ENCODE measurements at places on chromosomes 7 and 10. TPM values are rescaled to one million over a fixed set of nuclear protein-coding genes. Genes with fewer than 3 reads are reported as not detected.

GRCh38 chr10:80110986-80111385 is 21.5 kb upstream of the PLAC9 start:
- no peaks in the 10 kb centered on the region for H3K36me3 ChIP-seq
- no peak overlapping the region for H3K27ac ChIP-seq
- H3K27me3 ChIP-seq, result no peaks in the 10 kb centered on the region
- H3K4me3 ChIP-seq, result no peak overlapping the region

DNA sequence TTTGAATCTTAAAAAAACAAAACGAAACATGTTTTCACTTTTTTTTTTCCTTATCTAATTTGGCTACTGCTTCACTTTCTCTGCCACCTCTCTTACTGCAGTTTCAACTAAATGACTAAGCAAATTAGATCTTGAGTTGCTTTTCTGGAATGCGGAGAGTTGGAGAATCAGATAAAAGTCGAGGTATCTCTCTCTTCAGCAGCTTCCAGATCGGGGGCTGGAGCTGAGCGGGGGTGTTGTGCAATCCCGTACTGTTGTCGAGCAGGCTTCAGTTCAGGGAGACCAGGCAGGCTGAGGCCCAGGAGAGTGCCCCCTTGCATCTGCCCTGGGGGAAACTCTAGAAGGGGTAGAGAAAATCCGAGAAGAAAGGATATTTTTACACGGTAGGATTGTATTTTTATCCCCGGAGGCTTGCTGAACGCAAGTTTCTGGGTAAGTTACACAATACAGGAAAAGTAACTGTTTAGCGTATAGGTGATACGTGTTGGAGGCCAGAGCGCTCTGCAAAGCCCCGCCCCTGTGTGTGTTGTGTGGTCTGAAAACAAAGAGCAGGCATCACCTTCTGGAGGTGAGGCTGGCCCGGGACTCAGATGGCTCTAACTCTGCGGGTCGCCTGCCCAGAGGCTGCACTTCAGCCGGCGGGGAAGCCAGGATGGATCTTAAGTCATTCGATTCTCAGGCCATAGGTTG is 116.6 kb downstream of the KLF6 start:
- no peak for DNase-seq
- no peaks in the 10 kb centered on the region for H3K4me1 ChIP-seq
- no peak overlapping the region for H3K4me3 ChIP-seq
- H3K27me3 ChIP-seq, result no peaks in the 10 kb centered on the region

GRCh38 chr7:80907141-80907601 is 11.7 kb downstream of the SEMA3C start:
- H3K4me1 ChIP-seq, result peaks cover 8% of the 10 kb centered on the region
- no peak for DNase-seq
- H3K36me3 ChIP-seq, result peaks cover 23% of the 10 kb centered on the region
- H3K27ac ChIP-seq, result no peak overlapping the region
- H3K27me3 ChIP-seq, result no peaks in the 10 kb centered on the region
- no peak overlapping the region for H3K4me3 ChIP-seq

GRCh38 chr10:89245802-89246201 is 5.8 kb downstream of the LIPA start:
- H3K4me1 ChIP-seq, result peaks cover 6% of the 10 kb centered on the region
- H3K27ac ChIP-seq, result no peak overlapping the region
- no peaks in the 10 kb centered on the region for H3K27me3 ChIP-seq
- no peak overlapping the region for H3K4me3 ChIP-seq
- peak; percentile 13 for DNase-seq

- H3K4me3 ChIP-seq, result no peak overlapping the region
- H3K27ac ChIP-seq, result no peak overlapping the region
- no peak for DNase-seq
- peaks cover 7% of the 10 kb centered on the region for H3K4me1 ChIP-seq
Observed at GRCh38 chr7:28855538-28856217, 102.5 kb downstream of the TRIL start.

DNA sequence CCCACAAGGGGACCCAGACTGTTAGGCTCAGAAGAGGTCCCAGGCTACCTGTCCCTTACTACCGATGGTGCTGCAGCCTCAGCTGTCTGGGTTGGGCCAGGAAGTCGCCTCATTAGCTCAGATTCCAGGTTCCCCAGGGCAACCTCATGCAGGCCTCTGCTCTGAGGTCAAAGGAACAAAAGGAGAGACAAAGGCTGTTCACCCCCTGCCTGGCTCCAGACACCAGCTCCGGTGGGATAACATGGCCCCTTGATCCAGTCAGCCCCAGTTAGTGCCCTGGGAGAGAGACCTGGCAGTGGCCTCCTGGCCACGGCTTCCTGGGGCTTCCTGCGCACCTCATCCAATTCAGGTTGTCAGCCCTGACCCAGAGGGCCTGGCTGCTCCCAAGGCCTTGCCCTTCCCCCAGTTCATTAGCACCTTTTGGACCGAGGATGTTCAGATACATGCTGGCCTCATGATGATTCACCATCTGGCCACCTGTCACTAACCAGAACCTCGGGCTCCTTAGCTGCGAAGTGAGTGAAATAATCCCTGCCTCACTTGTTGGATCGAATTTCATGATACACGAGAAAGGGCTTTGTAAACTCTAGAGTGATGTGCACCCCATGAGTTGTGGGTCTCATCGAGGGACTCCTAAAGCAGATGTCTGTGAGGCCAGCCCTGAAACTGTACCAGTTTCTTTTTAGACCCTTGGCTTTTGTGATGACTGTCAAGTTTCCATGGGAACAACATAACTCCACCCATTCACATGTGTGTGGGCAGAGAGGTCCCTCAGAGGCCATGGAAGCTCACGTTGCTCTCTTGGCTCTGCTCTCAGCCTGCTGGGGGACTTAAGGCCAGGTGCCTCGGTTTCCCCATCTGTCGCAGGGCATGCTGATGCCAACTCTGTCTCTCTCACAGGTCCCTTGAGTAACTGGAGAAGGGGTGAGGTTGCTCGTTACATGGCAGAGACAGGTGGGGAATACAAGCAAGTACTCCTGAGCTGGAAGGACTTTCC is 79.5 kb upstream of the PCBD1 start:
- H3K27me3 ChIP-seq, result no peaks in the 10 kb centered on the region
- peaks cover 14% of the 10 kb centered on the region for H3K4me1 ChIP-seq
- H3K36me3 ChIP-seq, result no peaks in the 10 kb centered on the region
- no peak overlapping the region for H3K4me3 ChIP-seq
- no peak overlapping the region for H3K27ac ChIP-seq
- peak; percentile 18 for DNase-seq

GRCh38 chr7:128755819-128756476 is 16.8 kb downstream of the CALU start:
- no peaks in the 10 kb centered on the region for H3K27me3 ChIP-seq
- H3K4me3 ChIP-seq, result no peak overlapping the region
- no peak for DNase-seq
- no peak overlapping the region for H3K27ac ChIP-seq

DNA sequence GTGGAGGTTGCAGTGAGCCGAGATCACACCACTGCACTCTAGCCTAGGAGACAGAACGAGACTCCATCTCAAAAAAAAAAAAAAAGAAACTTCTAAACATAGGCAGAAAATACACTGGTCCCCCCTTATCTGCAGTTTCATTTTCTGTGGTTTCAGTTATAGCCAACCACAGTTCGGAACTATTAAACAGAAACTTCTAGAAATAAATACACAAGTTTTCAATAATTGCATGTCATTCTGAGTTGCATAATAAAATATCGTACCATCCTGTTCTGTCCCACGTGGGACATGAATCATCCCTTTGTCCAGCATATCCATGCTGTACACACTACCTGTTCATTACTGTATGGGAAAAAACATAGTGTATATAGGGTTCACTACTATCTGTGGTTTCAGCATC is 8.0 kb downstream of the XRCC2 start:
- no peaks in the 10 kb centered on the region for H3K27me3 ChIP-seq
- no peaks in the 10 kb centered on the region for H3K4me1 ChIP-seq
- H3K36me3 ChIP-seq, result peaks cover 63% of the 10 kb centered on the region
- H3K4me3 ChIP-seq, result no peak overlapping the region

HYAL4 gene
- total RNA-seq, result not detected

LIPM gene
- total RNA-seq, result not detected

IFIT1B gene
- not detected for total RNA-seq

BAMBI gene
- 3.8 TPM for total RNA-seq

C10orf67 gene
- total RNA-seq, result 0.15 TPM

Measured in SJCRH30 (cell line).